ENCODE measurements at places on chromosomes 2 and 18. TPM values are rescaled to one million over a fixed set of nuclear protein-coding genes. Genes with fewer than 3 reads are reported as not detected.

GRCh38 chr18:44474591-44474990 lies 206.1 kb upstream of the SETBP1 start:
- no peaks in the 10 kb centered on the region for H3K4me1 ChIP-seq
- no peaks in the 10 kb centered on the region for H3K36me3 ChIP-seq
- no peaks in the 10 kb centered on the region for H3K27me3 ChIP-seq
- no peak overlapping the region for H3K27ac ChIP-seq
- no peak overlapping the region for H3K4me3 ChIP-seq
- no peak for DNase-seq

DNA sequence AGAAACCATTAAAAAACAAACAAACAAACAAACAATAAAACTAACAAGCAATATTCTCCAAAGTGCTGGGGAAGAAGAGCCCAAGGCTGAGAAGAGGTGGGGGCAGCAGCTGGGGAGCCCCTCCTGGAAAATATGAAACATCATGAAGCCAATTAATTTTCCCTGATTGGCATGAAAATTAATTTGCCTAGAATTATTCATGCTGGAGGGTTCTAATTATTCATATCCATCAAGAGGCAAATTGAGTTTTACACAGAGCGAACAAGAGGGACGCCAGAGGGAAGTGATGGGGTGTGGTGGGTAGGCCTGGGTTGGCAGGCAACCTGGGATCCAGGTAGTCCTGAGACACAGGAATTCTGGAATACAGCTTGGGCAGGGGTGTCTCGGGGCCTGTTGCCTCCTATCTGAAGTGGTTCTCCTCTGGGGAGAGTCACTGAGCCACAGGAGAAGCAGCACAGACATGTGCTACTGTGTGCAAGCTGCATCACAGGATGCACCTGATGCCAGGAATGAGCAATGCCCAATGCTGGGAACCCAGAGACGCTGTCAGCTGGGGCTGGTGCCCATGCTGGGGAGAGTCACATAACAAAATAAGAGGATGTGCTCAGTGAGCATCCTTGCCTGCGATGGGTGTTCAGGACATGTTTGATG lies 100.5 kb downstream of the TEX51 start:
- no peaks in the 10 kb centered on the region for H3K4me1 ChIP-seq
- no peak overlapping the region for H3K27ac ChIP-seq
- no peak overlapping the region for H3K4me3 ChIP-seq
- no peaks in the 10 kb centered on the region for H3K36me3 ChIP-seq
- peaks cover 12% of the 10 kb centered on the region for H3K27me3 ChIP-seq

DNA sequence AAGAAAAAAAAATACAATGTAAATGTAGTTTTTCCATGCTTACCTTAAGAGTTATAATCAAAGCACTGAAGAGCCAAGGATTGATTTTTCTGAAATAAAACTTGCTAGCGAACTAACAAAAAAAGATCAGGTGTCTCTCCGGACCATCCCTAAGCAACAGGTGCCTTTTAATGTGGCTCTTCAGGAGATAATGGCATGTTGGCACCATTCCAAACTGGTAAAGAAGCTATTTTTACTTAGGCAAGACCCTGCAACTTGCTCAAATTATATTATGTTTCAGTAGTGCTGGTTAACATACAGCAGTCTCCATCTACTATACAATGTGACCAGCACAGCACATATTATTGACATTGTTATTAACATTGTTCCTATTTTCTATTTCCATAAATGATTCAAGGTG lies 2.3 kb upstream of the GCC2 start:
- H3K27me3 ChIP-seq, result no peaks in the 10 kb centered on the region
- H3K4me3 ChIP-seq, result no peak overlapping the region
- no peak for DNase-seq
- H3K27ac ChIP-seq, result no peak overlapping the region

DNA sequence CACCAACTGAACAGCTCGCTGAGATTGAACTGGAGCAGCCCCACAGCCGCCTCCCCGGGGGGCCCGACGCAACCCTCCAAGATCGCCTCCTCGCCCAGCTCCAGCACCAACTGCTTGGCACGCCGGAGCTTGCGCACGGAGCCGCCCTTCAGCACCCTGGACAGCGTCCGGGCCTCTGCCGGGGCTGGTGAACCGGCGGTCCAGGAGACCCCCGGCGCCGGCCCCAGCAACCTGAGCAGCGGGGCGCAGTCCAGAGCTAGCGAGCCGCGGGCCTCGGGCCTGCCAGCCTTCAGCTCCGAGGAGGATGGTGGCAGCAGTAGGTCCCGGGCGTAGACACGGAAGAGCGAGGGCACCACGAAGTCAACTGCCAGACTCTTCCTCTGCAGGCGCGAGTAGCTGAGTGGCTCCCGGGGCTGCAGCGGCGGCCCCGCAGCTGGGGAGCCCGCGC lies 1.2 kb downstream of the ALK start:
- DNase-seq, result peak; percentile 35
- peaks cover 9% of the 10 kb centered on the region for H3K27me3 ChIP-seq
- H3K4me1 ChIP-seq, result peaks cover 23% of the 10 kb centered on the region

- H3K36me3 ChIP-seq, result no peaks in the 10 kb centered on the region
- no peak for DNase-seq
- no peak overlapping the region for H3K27ac ChIP-seq
- H3K4me3 ChIP-seq, result no peak overlapping the region
- no peaks in the 10 kb centered on the region for H3K27me3 ChIP-seq
- H3K4me1 ChIP-seq, result no peaks in the 10 kb centered on the region
Observed at GRCh38 chr2:35891936-35892335, 463.6 kb upstream of the CRIM1 start.

DNA sequence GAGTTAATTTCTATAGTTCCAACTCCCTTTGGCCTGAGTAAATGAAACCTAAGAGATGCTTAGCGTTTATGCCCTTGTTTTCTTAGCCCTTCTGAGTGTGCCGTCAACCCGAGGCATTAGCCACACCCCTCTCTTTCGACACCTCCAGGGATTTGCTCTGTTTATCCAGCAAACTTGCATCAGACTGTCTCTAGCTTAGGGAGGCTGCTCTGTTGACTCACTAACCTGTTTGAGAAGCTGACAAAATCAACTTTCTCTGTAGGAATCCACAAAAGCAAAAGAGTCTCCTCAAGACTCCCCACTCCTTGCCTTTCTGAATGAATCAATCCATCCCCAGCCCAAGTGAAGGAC lies 317.6 kb downstream of the TNS1 start:
- no peaks in the 10 kb centered on the region for H3K4me1 ChIP-seq
- H3K36me3 ChIP-seq, result no peaks in the 10 kb centered on the region
- H3K4me3 ChIP-seq, result no peak overlapping the region
- H3K27me3 ChIP-seq, result no peaks in the 10 kb centered on the region

DNA sequence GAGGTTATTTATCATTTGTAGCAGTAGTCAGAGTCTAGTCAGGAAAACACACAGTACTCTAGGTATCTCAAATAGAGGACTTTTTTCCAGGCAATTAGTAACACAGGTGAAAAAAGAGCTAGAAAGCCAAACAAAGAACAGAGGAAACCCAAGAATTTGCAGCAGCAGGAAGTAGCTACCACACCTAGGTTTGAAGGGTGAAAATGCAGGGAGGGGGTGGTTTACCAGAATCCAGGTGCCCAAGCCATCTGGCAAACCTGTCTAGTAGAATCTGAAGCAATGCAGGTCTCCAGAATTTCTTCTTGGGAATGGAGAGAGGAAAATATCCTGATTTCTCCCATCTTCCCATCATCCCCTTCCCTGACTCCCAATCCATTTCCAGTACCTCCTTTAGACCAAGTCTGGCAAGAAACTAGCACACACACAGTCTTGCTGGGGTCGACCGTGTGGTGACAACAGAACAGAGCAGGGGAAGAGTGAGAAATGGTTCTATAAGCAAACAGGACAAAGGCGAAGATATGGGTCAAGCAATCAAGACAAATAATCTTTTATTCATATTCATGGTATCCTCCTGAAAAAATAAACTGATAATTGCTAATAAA lies 231.9 kb upstream of the MMADHC start:
- no peak for DNase-seq
- H3K27me3 ChIP-seq, result no peaks in the 10 kb centered on the region
- no peak overlapping the region for H3K27ac ChIP-seq
- H3K4me1 ChIP-seq, result no peaks in the 10 kb centered on the region
- no peaks in the 10 kb centered on the region for H3K36me3 ChIP-seq

The KLHL30 gene
- not detected for total RNA-seq

The ST6GAL2 gene
- 0.10 TPM for total RNA-seq

The SDC1 gene
- 1.2 TPM for total RNA-seq

The ITGB1BP1 gene
- 76.7 TPM for total RNA-seq

The IL18R1 gene
- 6.0 TPM for total RNA-seq

The SERPINB4 gene
- not detected for total RNA-seq

The TLX2 gene
- total RNA-seq, result 0.46 TPM

The SLC38A11 gene
- total RNA-seq, result not detected

The SLC9A2 gene
- not detected for total RNA-seq

All from T-cell (primary cell).